ENCODE measurements at places on chromosomes 7 and 10.

GRCh38 chr10:118760265-118760664 lies 5.5 kb upstream of the CACUL1 start:
- no peak for DNase-seq

- DNase-seq: no peak
Measured at GRCh38 chr7:767941-768731, 41.1 kb upstream of the PRKAR1B start.

DNA sequence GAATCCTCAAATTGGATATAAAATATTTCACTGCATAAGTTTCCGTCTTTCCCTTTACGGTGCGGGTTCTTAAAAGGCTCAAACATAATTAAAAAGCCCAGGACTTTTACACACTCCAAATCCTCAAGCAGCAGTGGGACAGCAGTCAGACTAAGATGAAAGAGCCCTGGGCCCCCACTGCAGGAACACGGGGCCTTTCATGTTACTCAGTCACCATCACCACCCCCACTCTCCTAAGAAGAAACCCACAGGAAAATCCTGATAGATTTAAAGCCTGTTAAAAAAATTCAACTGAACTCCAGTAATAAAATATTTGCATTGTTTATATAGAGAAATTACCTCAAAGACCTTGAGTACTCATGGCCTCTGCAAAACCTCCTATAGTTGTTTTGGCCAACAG lies 74.0 kb upstream of the TRIL start:
- no peak for DNase-seq

DNA sequence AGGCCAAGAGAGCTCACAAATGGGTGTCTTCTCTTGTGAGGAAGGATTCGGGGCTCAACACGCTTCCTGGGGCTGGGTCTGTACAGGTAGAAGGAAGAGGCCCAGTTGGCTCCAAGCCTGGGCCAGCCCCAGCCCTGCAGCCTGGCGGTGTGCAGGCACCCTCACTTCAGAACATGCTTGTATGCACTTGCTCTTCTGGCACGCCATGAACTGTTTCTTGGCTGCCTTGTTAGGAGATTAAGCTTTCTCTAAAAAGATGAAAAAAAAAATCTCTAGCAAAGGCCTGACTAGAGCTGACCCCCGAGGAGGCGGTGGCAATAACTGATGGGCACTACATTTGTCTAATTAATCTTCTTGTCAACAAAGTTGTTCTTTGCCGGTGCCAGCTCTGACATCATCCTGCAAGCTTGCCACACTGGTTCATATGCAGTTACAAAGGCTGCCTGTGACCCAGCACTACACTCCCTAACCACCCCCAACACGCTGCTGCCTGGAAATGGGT lies 94.7 kb downstream of the WDR11 start:
- DNase-seq: no peak

- DNase-seq: peak; percentile 12
Measured at GRCh38 chr7:2331707-2332106, 17.5 kb upstream of the SNX8 start.

- DNase-seq: peak; percentile 13
Measured at GRCh38 chr7:66013938-66014337, 31.9 kb upstream of the GUSB start.

DNA sequence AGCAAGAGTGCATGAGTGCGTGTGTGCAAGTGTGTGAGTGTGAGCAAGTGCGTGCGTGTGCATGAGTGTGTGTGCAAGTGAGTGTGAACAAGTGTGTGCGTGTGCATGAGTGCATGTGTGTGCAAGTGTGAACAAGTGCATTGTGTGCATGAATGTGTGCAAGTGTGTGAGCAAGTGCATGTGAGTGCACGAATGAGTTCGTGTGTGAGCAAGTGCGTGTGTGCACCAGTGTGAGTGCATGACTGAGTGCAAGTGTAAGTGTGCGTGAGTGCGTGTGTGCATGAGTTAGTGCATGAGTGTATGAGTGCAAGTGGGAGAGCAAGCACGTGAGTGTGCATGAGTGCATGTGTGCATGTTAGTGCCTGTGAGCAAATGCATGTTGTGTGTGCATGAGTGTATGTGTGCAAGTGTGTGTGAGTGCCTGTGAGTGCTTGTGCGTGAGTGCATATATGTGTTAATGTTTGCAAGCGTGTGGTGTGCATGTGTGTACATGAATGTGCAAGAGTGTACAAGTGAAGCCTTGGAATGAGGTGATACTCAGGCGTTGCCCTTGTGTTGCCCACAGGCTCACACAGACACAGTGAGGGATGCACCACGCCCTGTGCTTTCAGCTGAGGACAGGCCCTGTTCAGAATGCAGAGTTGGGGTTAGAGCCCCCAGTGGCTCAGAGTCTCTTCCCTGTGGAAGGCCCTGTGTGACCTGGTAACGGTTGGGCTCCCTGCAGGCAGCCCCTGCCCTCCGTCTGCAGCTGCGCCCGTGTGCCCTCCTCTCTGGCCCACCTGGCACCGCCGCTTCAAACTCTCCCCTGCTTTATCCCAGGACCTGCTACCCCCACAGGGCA lies 97.1 kb downstream of the NKX6-2 start:
- DNase-seq: no peak

- peak; percentile 89 for DNase-seq
Measured at GRCh38 chr10:103192451-103193106, 493 bp downstream of the NT5C2 start.

DNA sequence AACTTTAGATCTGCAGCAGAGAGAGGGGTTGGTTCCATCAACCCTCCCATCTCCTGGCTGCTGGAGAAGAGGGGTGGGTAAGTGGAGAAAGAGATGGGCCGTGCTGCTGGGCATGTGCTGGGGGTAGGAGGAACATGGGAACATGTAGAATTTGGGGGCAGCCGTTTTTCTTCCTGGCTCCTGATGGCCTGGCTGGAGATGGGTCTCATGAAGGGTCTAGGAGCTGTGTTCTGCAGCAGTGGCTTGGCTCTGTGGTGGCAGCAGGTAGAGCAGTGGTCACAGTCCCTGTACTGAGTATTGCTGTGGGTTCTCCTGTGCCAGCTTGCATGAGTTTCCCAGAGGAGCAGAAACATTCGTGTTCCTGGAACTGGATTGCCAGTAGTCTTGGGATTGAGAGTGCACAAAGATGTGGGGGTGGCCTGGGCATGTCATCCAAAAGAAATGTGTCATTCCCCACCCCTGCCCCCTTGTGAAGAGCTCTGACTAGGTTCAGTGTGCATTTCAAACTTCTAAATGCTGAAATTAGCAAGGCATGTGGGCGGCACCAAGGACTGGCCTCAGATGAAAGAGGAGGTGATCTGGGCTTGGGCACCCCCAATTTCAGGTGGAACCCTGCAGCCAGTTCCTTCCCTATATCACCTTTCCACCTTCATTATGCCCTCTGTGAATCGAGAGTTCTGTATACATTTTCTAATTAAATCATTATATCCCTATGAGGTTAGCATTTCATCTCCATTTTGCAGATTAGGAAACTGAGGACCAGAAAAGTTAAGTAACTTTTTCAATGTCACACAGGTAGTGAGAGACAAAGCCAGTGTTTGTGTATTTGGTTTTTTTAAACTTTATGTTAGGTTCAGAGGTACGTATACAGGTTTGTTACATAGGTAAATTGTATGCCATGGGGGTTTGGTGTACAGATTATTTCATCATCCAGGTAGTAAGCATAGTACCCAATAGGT lies 2.1 kb downstream of the CHST3 start:
- DNase-seq: no peak

DNA sequence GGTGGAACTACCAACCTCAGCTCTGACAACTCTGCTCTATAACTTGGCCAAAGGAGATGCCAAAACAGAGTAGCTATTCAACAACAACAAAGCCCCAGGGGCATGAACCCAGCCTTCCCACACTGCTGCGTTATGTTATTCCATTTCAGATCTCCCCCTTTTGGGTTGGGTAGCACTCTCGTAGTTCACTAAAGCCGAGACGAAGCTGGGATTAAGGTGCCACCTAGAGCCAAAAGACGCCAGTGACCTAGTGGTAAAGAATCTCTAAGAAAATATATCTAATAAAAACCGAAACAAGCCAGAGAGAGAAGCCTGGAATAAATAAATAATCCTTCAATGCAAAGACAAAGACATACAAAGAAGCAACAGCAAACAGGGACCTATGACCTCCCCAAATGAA lies 217.3 kb downstream of the HERPUD2 start:
- no peak for DNase-seq

- DNase-seq: no peak
Measured at GRCh38 chr7:10708447-10708846, 265.2 kb upstream of the PHF14 start.

- DNase-seq: no peak
Measured at GRCh38 chr7:121961089-121961867, 88.3 kb downstream of the PTPRZ1 start.

DNA sequence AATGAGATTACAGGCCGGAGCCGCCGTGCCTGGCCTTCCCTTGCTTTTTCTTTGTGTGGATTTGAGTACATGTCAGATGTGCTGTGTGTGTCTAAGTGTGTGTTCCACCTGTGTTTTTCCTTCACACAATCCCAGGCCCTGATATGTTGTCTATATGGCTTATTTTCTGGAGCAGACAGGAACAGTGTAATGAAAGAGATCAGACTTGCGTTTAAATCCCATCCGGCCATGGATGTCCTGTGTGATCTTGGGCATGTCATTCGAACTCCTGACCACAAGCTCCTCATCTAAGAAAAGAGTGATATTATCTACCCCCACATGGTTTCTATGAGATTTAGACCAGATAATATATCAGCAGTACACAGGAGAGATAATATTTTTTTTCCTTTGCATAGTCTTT lies 37.2 kb downstream of the APBB1IP start:
- DNase-seq: no peak

DNA sequence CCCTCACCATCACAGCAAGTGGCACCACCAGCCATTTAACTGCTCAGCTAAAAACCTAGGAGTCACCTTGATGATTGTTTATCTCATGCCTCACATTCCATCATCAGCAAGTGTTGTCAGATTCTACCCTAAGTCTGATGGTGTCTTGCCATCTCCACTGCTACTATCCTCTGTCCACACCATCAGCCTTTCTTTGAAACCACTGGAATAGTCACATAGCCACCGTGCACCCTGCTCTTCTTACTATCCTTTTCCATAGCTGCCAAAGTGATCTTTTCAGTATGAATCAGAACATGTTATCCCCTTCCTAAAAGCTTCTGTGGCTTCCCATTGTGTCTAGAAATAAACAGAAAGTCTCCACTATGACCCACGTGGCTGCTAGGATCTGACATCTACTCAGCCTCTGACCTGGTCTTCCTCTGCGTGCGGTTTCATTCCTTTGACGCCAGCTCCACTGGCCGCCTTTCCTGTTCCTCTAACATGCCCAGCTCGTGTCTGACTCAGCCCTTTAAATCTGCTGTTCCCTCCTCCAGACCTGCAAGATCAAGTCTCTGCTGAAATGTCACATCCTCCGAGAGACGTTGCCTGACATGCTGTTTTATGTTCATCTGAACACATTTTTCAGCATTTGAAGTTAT lies 16.5 kb upstream of the CHN2 start:
- peak; percentile 97 for DNase-seq

DNA sequence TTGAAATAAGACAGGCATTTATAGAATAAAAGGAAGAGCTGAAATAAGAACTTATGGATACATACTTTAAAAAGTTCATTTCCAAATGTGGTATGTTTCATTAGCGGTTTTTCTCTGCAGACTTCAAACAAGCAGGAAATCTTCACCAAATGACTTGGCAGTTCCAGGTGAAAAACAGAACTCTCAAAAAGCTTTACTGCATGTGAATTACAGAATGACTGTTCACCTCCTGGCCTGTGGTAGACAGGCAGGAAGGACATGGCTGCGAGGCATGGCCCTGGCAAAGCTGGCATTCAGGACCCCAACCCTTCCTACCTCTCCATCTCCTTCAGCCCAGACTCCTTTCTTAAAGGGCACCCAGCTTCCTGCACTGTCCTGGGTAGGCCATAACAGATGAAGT lies 21.2 kb upstream of the ENO4 start:
- DNase-seq: no peak

- DNase-seq: no peak
Measured at GRCh38 chr7:1809601-1810258, 139.7 kb downstream of the ELFN1 start.

DNA sequence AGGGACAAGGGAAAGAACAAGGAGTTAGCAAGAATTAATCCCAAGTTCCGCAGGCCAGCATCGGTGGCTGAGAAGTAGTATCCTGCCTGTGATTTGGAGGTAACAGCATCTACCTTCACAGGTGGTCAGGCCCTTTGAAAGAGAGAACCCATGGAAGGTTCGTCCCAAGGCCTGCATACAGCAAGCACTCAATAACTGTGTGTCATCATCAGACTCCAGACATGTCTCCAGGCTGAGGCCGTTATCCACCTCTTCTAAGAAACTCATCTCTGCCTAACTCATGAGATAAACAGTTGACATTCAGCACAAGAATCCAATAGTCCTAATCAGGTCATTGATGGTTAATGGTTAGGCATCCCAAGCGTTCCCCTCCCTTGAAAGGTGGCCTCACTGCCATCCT lies 45.0 kb downstream of the CTBP2 start:
- DNase-seq: no peak

DNA sequence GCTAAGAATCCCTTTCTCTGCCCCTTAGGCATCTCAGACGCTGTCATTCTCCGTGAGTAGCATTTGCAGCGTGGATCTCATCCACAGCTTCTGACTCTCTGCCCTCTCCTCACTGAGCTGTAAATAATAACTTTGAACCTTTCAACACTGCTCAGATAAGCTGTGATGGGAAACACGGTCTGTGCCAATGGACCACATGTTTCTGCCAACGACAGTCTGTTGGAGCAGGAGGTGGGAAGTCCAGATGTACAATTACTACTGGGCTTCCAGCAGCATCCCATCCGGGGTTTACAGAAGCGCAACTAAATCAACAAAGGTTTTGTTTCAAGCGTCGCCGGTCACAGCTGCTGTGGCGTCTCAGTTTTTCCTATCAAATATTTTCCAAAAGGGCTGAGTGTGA lies 1110.6 kb downstream of the TYW1 start:
- DNase-seq: no peak

- DNase-seq: no peak
Measured at GRCh38 chr10:44576702-44577191, 191.8 kb upstream of the CXCL12 start.

GRCh38 chr10:84308481-84309304 lies 19.7 kb upstream of the CCSER2 start:
- peak; percentile 90 for DNase-seq

DNA sequence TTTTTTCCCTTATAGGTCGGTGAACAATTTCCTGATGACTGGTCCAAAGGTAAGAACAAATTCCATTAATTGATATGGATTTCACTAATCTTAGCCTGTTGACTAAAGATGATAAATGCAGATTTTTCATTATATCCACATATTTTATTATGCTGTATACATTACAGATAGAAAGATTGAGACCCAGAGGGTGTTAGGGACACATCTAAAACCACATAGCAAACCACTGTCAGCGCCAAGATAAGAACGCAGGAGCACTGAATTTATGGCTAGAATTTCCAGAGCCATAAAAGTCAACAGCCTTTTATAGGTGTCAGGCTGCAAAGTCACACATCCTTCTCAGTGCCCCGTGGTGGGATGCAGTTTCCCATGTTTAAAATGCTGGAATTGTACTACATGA lies 16.2 kb downstream of the WNT8B start:
- no peak for DNase-seq

GRCh38 chr7:714251-714671 lies 12.2 kb upstream of the DNAAF5 start:
- DNase-seq: no peak

Data from suppressor macrophage treated with lipopolysaccharide for 4 hours (primary cell).